ENCODE measurements at places on chromosomes 5 and 9.

DNA sequence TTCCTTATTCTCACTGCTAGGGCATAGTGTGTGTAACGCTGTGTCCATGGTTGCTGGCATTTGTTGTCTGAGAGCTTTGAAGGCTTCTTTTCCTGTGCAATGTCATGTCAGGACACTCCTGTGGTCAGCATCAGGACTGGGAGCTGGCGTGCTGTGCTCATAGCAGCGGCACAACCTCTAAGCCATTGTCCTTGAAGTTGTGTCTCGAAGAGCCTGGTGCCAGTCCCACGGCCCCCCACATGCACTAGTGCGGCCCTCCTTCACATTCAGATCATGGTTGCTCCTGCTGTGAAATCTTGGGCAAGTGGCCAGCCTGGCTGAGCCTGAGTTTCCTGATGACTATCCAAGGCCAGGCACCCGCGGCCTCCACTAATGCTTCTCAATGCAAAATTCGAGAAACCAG, 32.4 kb downstream of the PDZD2 start:
- no peak for DNase-seq

- no peak for DNase-seq
These were observed 34.6 kb downstream of the SGCD start for GRCh38 chr5:156361436-156362109.

- no peak for DNase-seq
These were observed 3.5 kb downstream of the PRUNE2 start for GRCh38 chr9:76902395-76902794.

- DNase-seq: no peak
These were observed 226.6 kb upstream of the ADCY2 start for GRCh38 chr5:7169240-7169878.

GRCh38 chr9:127923771-127924170, 6.8 kb downstream of the PIP5KL1 start:
- DNase-seq: no peak

DNA sequence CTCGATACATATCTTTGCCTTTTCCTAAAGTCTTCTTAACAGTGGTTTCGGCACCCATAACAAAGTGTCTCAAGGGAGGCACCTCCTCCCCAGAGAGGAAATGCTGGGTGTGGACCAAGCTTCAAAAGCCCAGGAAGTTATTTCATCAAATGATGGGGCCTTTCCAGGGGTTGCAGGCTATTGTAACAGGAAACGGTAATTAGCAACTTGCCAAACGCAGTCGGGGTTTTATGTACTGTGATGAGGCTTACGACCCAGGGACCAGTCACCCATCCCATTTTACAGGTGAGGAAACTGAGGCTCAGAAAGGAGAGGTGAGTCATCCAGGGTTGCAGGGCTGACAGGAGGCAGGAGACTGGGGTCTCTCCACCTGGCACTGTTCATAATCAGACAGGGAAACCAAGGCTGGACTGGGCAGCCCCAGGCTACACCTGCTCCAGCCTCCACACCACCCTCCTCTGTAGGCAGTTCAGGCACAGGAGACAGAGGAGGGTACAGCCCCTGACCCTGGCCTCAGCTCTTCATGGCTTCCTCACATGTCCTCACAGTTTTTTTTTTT, 30.0 kb upstream of the SUSD3 start:
- DNase-seq: no peak

GRCh38 chr9:33022303-33022702, 2.8 kb upstream of the DNAJA1 start:
- no peak for DNase-seq

GRCh38 chr9:90088856-90089255, 484.0 kb downstream of the GADD45G start:
- no peak for DNase-seq

DNA sequence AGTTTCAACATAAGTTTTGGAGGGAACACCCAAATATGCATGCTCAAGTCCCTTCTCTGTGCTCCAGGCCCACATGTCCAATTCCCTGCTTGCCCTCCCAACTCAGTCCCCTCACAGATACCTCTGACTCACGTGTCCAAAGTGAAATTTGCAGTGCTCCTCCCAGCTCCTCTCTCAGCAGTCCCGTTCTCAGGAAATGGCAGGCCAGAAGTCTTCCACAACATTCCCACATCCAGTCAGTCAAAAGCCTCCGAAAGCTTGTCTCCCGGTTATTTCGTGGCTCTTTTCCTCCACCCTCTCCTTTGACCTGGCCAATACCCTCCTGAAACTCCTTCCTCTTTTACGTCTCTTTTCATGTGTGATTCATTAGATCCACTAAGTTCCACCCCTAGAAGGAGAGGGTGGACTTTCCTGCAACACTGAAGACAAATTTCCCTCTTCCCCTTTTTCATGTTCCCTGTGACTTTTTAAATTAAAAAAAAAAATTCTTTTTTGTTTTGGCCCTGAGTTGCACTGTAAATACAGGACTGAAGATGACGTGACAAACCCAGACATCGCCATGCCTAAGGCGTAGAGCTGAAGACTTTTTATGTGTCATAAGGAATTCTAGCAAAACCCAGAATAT, 12.8 kb upstream of the MGAT1 start:
- DNase-seq: no peak

- no peak for DNase-seq
These were observed 52.5 kb downstream of the SH3GL2 start for GRCh38 chr9:17631396-17631795.

DNA sequence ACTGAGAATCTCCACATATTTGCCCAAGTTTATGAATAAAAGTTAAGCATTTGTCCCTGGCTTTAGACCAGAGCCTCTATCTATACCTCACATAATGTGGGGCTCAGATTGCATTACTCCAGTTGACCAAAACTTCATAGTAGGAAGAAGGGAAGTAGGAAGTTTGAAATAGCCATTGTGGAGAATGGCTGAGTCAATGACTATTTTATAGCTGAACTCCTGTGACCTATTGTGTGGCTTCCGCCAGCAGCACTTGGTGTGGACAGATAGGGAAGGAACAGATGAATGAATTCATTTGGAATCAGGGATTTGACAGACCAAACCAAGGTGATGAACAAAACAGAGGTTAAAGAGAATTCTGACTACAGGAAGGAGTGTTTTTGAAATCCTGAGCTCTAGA, 92.9 kb upstream of the LPAR1 start:
- no peak for DNase-seq

DNA sequence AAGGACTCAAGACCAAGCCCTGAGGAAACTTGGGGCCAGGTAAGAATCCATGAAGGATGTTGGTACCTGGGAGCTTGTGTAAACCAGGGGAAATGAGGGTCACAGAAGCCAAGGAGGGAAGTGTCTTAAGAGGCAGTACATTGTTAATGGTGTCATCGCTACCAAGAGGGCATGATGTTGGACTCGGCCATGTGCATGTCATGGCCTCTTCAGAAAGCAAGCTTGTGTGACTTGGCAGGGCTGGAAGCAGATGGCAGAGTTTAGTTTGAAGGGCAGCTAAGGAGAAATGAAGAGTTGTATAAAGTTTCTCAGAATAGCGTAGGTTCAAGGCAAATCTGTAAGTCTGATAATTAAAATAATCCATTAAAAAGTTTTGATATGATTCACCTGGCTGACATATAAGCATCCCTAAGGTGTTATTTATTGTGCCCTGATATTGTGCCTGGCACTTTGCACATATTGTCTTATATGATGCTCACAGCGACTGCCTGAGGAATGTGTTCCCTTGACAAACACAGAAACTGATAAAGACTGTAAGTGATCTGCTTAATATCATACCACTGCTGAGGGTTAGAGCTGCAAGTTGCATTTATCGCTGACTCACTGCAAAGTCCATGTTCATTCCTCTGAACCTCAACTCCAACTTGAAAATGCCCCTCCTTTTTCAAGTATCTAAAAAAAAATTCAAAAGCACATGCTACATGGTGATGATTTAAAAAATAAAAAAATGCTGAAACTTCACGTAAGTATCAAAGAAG, 81.3 kb upstream of the PTPN3 start:
- no peak for DNase-seq

DNA sequence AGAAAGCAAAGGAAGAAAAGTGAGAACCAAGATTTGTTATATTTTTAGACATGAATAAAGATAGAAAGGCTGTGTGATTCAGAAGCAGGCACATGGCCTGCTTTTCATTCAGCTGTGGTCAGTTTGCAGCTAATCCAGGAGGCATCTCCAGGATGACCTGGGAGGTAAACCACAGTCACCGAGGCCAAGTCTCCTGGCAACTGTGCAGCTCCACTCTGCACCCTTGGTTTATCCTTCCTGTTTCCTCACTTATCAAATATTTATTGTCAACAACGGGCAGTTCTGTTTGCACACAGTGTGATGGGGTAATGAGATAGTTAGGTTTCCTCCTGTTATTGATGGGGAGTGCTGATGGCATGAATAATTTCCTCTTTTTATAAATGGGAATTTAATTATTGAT, 243.0 kb downstream of the PSAT1 start:
- no peak for DNase-seq

GRCh38 chr5:74040065-74040551, 414.1 kb downstream of the ARHGEF28 start:
- DNase-seq: no peak

DNA sequence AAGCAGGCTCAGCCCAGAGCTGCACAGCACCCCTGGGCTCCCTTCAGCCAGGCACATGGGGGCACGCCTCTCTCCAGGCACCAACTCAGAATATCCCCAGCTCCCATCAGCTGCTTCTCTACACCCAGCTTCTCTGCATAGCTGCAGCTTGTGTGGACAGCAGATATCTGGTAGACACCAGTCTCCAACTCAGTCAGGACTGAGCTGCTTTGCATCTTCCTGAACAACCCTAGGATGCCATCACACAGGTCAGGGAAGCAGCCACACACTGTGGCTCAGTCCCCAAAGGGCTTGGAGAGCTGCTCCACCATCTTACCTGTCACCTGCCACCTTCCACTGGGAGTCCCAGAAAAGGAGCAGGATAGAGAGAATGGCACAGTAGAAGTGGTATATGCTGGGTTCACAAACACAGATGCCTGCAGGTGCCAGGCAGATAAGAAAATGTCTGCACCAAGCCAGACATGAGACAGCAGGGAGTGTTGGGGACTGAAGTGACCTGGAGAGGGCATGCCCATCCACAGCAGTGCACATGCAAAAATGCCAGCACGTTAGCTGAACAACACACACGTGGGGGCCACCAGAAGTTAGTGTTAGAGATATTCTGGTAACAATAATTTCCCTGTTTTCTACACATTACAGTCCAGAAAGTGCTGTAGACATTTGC, 42.0 kb downstream of the THBS4 start:
- no peak for DNase-seq

DNA sequence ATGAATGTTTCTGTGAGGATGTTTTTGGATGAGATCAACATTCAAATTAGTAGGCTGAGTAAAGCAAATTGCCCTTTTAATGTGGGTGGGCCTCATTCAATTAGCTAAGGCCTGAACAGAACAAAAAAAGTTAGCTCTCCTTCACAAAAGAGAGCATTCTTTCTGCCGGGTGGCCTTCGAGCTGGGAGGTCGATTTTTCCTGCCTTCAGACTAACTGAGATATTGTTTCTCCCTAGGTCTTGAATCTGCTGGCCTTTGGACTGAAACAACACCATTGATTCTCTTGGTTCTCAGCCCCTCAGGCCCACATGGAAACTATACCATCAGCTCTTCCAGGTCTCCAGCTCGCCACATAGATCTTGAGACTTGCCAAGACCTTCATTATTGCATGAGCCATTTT, 29.1 kb upstream of the FREM1 start:
- DNase-seq: no peak

- no peak for DNase-seq
These were observed 128.7 kb upstream of the BOD1 start for GRCh38 chr5:173745123-173745522.

- DNase-seq: no peak
These were observed 48.1 kb downstream of the POC5 start for GRCh38 chr5:75668977-75669689.

- DNase-seq: no peak
These were observed 14.3 kb downstream of the ABL1 start for GRCh38 chr9:130849356-130849755.

- DNase-seq: no peak
These were observed 7.8 kb upstream of the FER start for GRCh38 chr5:108739906-108740305.

DNA sequence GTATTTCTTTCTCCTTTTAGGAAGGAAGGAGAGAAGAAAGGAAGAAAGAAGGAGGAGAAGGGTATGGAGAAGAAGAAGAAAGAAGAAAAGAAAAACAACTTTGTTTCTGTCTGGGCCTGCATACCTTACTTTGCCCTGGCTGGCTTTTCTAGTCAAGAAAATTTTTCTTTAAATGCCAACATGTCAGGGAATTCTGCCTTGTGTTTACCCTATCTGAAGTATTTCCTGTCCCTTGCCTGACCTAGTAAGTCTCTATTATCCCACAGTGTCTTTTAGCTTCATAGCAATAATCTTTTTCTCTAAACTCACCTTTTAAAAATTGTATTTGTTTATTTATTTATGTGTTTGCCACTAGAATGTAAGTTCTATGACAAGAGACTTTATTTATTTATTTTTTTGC, 1864.1 kb downstream of the EFNA5 start:
- no peak for DNase-seq

DNA sequence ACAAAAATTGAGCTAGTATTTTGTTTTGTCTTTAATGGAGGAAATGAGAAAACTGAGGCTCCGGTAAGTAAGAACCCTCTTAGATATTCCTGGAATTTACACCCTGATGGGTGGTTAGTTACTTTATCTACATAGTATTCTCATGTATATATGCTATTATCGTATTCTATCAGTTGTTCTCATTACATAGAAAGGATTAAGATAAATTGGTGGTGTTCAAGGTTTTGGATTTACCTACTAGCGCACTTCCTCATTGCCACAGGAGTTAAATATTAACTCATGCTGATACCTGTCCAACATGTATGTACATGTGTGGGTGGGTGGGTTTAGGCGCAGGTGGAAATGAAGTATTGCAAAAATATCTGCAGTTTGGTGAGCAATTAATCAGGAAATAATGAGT, 61.1 kb upstream of the IFNE start:
- DNase-seq: no peak

GRCh38 chr5:34772267-34773098, 66.5 kb upstream of the TTC23L start:
- DNase-seq: no peak

GRCh38 chr5:85000671-85001070, 616.0 kb upstream of the EDIL3 start:
- no peak for DNase-seq

GRCh38 chr9:136831720-136832104, 10.6 kb upstream of the AJM1 start:
- no peak for DNase-seq

DNA sequence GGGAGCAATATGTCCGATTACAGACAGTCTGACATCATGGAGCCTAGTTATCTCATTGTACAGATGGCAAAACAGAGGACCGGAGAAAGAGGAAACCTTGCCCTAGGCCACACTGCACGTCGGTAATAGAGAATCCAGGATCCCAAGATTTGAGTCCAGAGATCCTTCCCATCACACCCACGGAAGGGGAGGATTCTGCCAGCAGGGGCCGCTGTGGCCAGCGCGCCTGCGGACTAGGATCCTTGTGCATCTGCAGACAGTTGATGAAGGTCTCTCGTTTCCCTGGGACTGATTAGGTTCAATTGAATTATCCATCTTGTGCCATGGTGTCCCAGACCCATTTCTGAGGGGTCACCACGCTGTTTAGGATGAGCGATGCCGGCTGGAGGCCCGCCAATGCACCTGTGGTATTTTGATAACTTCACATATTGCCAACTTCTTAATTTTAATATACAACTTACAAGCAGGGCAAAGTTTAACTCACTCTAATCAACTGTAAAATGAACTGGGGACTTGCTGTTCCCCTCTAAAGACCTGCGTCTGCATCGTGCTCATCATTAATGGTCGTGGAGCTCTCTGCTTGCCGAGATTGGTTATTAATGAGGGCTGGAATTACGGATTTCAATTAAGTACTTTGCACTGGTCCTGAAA, 592.7 kb upstream of the BRINP1 start:
- no peak for DNase-seq
